ENCODE measurements at places on chromosomes 3 and 15. TPM values are rescaled to one million over a fixed set of nuclear protein-coding genes. Genes with fewer than 3 reads are reported as not detected.

- DNase-seq = no peak
These were observed 53.6 kb upstream of the ATP13A3 start for GRCh38 chr3:194540274-194540905.

- DNase-seq = no peak
These were observed 13.2 kb upstream of the DLG1 start for GRCh38 chr3:197311591-197311990.

GRCh38 chr15:69748576-69749185 lies 296.1 kb downstream of the RPLP1 start:
- DNase-seq = no peak

Gene ZCWPW2
- total RNA-seq = 0.64 TPM

Gene PLA2G4D
- not detected for total RNA-seq

Gene CSPG4
- 103 TPM for total RNA-seq

Data from HFFc6 (cell line).